Upper lobe of left lung (tissue), 6 donors: ENCODE measurements at places on chromosomes 7 and 10.
A peak's percentile ranks its signal among the peaks of the same experiment; 100 is the strongest.

DNA sequence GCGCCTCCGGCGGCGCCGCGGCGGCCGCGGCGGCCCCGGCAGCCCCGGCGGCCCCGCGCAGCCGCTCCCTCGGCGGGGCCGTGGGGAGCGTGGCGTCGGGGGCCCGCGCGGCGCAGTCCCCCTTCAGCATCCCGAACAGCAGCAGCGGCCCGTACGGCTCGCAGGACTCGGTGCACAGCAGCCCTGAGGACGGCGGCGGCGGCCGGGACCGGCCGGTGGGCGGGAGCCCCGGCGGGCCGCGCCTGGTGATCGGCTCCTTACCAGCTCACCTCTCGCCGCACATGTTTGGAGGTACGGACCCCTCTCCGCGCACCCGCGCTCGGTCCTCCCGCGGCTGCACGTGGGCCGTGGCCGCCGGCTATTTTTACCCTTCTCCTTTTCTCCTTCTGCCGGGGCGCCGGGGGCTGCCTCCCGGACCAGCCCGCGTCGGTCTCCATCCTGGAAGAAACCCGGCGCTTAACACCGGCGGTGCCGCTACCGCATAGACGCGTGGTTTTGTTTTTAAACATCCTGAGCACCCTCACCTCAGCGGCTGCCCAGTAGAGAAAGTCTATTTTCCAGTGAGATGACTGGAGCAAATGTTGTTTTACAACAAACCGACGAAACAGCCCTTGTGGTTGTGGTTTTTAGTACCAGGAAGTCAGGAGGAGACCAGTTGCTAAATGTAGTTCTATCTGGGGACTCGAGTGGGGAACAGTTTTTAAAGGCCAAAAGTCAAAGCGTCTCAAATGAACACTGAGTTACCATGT is 1.3 kb downstream of the ZNRF2 start:
- peak; percentile 89 for DNase-seq

GRCh38 chr7:117661328-117661727 is 181.5 kb downstream of the CFTR start:
- no peak for DNase-seq

DNA sequence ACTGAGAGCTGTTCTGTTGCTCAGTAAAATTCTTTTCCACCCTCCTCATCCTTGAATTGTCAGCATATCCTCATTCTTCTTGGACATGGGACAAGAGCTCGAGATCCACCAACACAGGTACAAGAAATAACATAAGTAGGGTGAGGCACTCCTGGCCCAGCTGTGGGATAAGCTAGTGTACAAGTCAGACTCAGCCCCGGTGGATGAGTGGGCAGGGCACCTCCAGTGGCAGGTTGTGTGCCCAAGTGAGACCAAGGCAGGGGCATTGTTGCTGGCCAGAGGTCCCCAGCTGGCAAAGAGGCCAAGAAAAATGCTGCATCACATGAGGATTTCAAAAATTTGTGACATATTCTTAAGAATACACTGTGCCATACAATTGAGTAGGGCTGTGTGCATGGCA is 402.0 kb upstream of the ZWINT start:
- no peak for DNase-seq

DNA sequence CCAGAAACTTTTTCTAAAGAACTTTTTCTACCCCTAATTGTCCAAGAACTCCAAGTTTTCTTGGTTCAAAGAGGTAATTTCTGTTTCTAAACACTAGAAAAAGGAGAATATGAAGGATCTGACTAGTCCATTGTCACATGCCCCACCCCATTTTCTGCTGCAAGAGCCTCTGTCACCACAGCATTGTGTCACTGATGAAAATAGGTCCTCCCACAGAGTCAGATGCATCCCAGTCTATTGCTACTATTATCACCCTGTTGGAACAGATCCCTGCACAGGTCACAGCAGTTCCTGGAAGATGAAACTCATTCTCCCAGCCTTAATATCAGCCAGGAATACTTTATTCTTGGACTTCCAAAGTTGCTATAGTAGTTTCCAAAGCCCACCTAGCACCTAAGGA is 7.5 kb upstream of the CFTR start:
- no peak for DNase-seq

DNA sequence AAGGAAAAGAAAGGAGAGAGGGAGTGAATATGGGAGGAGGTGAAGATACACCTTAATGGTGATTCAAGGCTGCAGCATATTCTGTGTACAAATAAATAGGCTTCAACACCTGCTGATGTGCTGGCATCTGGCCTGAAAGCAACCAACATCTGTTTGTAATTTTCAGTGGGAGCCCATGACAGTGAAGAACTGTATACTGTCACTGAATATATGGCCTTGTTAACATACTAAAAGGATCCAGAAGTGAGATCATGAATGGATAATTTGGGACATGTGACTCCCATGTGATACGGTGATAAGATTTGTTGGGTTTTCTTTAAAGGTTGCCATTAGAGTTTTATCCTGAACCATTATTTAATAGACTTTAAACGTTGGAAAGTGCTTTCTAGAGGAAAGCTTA is 459.3 kb downstream of the CNTNAP2 start:
- no peak for DNase-seq

GRCh38 chr10:86756511-86757112 is at the start of gene BMPR1A:
BMPR1A (plus strand) TSS chr10:86756619; CDS start chr10:86876019, 119,400 bp downstream.
- DNase-seq = no peak

- no peak for DNase-seq
Observed at GRCh38 chr7:107109955-107110354, 58.8 kb upstream of the HBP1 start.

GRCh38 chr7:100899432-100899831 is 3.7 kb upstream of the ACHE start:
- no peak for DNase-seq

DNA sequence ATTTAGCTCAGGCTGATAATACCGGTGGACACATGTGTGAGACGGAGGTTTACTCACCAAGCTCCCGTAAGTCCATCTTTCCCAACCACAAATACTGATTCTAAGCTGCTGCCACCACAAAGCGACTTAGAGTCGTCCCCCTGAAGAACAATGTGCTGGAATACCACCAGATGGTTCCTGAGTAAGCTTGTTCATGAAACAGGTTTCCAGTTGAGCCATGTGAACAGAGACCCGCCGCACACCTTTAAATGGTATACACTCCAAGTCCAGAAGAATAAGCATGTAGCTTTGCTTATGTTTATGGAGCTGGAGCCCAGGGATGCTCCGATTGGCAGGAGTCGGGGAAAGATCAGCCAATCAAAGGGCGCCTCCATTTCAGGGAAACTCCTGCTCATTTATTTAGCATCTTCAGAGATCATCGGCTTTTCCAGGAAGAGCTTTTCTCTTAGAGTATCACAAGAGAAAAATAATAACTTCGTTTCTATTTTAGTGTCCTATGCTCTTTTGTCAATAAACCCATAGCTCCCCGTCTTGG is 261.6 kb upstream of the AOAH start:
- no peak for DNase-seq

GRCh38 chr10:30897547-30897946 is 134.1 kb downstream of the ZNF438 start:
- no peak for DNase-seq

DNA sequence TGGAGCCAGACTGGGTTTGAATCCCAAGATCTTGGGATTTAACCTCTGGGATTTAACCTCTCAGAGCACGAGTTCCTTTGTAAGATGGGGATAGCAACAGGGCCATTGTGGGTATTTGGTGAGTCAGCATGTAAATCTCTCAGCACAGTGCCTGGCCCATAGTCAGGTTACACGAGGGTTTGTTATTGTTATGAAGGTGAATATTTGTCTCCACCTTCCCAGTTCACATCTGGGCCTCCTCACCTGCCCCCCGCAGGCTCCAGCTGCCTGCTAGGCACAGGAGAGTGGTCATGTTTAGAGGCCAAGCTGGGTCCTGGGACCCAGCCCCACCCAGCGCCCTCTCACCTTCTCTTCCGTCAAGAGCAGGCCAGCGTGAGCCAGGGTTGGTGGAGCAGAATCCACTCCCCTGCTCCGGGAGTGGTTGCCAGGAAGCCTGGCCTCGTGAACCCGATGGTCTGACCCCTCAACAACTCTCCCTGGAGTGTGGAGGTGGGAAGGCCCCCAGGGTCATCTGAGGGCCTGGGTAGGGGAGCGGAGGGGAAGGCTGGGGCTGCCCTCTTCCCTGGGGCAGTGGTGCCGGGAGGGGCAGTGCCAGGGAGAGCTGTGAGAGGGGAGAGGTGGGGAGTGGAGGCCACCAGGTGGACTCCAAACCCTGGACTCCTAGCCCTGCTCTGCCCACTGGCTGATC is 26.0 kb downstream of the FAM241B start:
- DNase-seq = no peak

DNA sequence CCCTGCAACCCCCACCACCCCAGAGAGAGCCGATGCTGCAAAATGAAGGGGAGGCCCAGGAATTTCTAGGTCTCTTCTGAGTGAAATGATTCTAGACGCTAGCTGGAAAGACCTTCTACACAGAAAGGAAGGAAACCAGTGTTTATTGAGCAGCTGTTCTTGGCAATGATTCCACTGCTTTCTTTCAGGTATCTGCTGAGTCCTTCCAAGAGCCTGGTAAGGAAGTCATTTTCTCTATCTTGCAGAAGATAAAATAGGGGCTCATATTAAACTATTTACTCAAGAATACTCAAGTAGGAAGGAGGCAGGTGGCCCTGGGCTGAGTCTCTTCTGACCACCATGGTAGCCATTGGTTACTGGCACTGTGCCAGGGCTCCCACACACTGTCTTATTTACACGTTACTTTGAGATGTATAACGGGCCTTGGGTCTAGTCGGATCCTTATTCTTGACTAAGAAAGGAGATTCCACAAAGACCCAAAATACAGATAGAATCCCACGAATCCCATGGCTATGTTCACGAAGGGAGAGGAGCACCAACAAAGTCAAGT is 112.1 kb downstream of the GALNT11 start:
- no peak for DNase-seq

DNA sequence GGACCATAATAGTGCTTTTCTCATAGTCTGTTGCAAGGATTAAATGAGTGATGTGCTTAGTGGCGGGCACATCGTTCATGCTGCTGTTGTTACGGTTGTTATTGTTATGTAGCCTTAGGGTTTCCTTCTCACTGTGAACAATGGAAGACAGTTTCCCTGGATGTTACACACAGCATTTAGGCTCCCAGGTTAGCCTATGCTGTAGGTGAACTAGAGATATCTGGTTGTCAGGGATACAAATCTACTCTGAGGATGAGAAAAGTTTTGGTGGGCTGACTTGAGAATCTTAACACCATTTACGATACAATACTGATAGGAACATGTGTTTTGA is 14.7 kb downstream of the SH3PXD2A start:
- DNase-seq = no peak

- no peak for DNase-seq
Observed at GRCh38 chr7:70098905-70099672, 500.8 kb downstream of the AUTS2 start.

GRCh38 chr7:140211698-140212097 is 34.9 kb upstream of the KDM7A start:
- DNase-seq = no peak

- no peak for DNase-seq
Observed at GRCh38 chr10:102131286-102132170, 1.3 kb upstream of the PPRC1 start.

DNA sequence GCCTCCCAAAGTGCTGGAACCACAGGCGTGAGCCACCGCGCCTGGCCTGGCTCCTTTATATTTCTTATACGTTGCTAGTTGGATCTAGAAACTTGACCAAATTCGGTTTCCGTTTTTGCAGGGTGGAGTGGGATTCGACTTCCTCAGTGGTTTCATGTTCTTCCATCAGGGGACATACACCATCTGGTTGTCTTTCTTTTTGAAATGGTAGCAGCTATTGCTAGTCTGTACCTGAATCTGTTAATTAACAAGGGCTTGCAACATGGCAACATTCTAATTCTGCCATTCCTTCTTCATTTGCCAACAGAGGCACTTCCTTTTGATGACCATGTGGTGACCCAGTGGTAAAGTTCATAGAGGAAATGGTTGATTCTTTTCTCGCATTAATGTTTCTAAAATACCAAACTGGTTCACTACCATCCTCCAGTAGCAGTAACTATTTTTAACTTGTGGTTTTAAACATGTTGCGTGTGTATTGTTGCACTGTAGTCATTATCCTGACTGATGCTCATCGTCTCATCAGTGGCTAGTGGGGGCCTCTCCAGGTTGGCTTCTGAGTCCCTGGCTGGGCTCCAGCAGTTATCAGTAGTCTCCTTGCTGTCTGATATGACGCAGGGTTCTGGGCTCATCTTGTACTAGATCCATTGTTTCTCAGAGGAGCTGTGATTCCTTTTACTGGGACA is 159.2 kb downstream of the RGS10 start:
- no peak for DNase-seq

- DNase-seq = no peak
Observed at GRCh38 chr7:84021292-84021908, 173.2 kb downstream of the SEMA3A start.

DNA sequence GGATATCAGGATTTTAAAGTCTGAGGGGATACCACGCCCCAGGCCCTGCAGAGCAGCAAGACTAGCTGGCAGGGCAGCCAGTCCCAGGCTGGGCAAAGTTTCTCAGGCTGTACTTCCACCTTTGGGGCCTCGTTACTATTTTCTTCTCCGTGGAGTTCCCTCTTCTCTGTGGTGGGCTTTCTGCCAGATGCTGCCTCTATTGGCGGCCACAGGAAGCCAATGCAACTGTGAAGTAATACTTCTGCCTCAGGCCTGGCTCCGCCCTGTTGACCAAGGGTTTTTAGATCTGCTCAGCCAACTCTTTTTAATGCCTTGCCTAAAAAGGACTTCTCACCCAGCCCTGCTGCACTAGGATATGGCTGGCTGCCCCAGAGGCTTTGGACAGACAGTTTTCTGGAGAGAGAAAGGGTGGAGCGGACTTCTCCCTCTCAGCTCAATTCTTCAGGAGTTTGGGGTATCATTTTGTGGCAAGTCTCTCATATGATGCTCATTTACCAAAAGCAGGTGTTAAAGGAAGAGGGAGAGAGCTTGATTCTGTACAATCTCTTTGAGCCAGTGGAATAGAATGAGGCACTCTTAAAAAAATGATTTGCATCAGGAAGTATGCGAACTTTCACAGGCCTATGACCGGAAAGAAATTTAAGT is 67.4 kb downstream of the HHEX start:
- DNase-seq = peak; percentile 95

GRCh38 chr7:87159538-87159937 is 7.3 kb downstream of the DMTF1 start:
- DNase-seq = no peak

- DNase-seq = no peak
Observed at GRCh38 chr7:133044722-133045473, 37.0 kb downstream of the CHCHD3 start.

- peak; percentile 63 for DNase-seq
Observed at GRCh38 chr7:142866361-142867096, 11.7 kb downstream of the EPHB6 start.

DNA sequence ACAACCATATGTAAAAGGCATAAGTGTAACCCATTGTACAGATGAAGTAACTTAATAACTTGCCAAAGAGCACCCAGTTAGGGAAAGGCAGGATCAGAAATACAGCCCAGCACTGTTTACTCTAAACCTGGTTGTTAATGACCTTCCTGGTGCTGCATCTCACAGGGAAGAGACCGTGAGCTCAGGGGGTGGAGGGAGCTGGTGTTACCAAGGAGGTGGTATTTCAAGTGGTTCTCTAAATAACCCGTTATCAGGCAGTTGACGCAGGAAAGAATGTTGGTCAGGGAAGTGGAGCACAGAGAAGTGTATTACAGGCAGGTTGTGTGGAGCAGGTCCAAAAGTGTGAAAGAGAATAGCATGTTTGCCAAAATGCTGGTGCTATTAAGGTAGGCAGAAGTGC is 4.4 kb upstream of the ST7 start:
- DNase-seq = no peak

GRCh38 chr10:88840104-88840503 is 11.5 kb downstream of the ANKRD22 start:
- no peak for DNase-seq
